Activated CD4-positive, alpha-beta T cell treated with anti-CD3 and anti-CD28 coated beads for 48 hours (primary cell): ENCODE measurements at places on chromosomes 6 and 20.

GRCh38 chr6:44053760-44054556, 73.3 kb downstream of the MRPL14 start:
- no peak for DNase-seq

- no peak for DNase-seq
These were observed 227.4 kb downstream of the TMEM200A start for GRCh38 chr6:130593200-130593599.

DNA sequence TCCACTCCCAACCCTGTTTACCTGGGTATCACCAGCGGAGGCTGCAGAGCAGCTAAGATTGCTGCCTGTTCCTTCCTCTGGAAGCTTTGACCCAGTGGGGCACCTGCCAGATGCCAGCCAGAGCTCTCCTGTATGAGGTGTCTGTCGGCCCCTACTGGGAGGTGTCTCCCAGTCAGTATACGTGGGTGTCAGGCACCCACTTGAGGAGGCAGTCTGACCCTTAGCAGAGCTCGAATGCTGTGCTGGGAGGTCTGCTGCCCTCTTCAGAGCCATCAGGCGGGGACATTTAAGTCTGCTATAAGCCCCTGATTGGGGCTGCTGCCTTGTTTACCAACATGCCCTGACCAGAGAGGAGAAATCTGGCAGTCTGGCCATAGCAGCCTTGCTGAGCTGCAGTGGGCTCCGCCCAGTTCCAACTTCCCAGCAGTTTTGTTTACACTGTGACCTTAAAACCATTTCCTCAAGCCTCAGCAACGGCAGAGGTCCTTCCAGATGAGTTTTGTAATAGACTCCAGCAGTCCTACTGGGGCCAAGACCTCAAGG, 2.8 kb downstream of the RAET1E start:
- DNase-seq: no peak

DNA sequence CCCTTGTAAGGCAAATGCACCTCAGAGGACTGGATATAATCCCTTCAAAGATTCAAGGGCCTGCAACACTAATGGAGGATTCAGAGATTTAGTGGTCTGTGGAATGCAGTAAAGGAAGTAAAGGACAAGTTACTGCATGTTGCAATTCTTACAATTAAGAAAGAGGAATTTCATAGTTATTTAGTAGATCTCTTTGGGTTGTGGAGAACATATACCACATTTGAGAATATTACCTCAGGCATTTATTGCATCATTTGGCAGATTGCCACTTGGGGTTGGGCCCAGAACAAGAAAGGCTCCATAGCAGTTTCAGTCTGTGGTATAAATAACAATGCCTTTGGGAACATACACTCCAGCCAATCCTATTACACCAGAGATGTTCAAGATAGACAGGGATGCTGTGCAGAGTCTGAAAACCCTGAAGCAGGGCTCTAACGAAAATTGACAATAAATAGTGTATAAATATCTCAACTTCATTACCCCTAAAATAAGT, 20.9 kb upstream of the EPM2A start:
- no peak for DNase-seq

DNA sequence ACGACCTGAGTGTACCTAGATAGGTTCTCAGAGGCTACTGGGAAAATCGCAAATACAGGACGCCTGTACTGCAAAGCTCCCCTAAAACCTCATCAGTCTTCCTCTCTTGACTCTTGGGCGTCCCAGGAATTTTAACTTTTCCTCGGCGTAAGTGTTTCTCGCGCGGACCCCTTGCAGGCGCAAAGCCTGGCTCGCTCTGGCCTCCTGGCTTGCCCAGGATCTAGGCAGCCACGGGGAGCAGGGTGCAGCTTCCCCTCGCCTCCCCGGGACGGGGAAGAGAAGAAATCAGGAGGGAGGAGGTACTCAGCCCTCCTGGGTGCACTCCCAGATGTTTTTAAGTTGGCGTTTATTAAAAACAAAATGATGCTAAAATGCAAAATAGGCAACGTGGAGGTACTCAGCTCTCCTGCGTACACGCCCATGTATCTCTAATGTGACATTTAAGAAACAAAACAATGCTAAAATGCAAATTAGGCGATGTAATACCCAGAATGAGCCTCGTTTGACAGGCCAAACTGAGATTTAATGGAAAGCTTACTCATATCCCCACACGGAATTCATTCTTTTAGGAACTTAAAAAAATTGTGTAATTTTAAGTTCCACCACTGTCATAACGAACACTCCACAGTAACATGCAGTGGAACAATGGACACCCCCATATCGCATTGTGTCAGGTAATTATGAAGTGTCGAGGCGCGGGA, 1.6 kb upstream of the SOBP start:
- no peak for DNase-seq

DNA sequence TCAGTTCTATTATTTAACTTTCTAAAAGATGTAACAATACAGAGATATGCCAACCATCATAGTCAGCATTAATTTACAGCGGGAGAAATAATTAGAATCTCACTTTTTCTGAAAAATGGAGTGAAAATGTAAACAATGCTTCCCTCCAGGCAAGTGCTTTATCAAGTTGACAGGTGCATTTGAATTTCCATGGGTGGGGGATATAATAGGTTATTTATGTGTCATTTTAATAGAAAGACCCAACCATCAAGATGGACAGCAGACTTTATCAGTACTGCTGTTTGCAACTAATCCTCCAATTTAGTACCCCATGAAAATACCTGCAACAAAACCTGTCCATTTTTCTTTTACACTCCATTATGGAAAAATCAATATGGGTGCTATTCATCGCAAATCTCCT, 780.1 kb downstream of the TFAP2A start:
- DNase-seq: no peak
